Vagina (tissue), 2 donors: ENCODE measurements at places on chromosomes 1 and 21.

DNA sequence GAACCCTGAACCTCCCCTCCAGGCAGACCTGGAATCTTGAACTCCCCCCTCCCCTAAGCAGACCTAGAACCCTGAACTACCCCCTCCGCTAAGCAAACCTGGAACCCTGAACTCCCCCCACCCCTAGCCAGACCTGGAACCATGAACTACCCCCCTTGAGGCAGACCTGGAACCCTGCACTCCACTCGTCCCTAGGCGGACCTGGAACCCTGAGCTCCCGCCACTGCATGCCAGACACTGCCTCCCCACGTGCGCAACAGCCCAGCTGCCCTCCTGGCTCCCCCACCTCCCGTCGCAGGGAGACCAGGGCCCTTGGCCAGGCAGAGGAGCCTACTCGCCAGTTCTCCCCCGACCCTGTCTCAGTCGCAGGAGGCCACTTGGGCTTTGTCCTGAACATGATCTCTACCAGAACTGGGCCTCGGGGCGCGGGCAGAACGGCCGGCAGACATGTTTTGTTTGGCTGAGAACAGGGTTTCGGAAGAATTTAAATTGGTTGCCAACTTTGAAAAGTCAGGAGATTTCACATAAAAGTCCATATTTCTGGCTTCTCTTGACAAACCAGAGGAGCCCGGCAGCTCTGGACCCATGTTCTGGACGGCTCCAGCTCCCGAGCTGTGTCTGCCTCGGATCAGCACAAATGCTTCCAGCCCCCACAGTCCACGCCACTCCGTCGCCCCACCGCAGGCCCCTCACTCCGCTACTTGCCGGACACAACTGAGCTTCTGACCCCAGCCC lies 9.2 kb upstream of the PLEKHG5 start:
- DNase-seq = no peak
- H3K27me3 ChIP-seq = no peaks in the 10 kb centered on the region
- H3K4me1 ChIP-seq = peaks cover 26% of the 10 kb centered on the region
- no peaks in the 10 kb centered on the region for H3K36me3 ChIP-seq
- no peak overlapping the region for H3K4me3 ChIP-seq

DNA sequence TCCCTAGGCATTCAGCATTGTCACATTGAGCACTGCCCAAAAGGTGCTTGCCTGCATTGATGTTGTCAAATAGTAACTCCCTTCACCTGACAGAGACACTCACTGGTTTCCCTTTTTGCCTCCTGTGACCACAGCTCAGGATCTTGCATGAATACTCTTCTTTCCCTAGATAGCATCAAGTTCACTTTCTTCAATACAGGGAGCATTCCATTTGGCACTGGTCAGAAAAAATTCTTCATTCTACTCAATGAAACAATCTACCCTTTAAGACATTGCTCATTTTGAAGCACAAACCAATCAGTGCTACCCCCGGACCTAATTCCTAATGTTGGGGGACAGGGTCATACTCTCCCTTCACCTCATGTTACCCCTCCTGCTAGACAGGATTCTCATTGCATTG lies 319.0 kb upstream of the SNX7 start:
- no peak overlapping the region for H3K27ac ChIP-seq
- no peaks in the 10 kb centered on the region for H3K27me3 ChIP-seq
- DNase-seq = no peak

DNA sequence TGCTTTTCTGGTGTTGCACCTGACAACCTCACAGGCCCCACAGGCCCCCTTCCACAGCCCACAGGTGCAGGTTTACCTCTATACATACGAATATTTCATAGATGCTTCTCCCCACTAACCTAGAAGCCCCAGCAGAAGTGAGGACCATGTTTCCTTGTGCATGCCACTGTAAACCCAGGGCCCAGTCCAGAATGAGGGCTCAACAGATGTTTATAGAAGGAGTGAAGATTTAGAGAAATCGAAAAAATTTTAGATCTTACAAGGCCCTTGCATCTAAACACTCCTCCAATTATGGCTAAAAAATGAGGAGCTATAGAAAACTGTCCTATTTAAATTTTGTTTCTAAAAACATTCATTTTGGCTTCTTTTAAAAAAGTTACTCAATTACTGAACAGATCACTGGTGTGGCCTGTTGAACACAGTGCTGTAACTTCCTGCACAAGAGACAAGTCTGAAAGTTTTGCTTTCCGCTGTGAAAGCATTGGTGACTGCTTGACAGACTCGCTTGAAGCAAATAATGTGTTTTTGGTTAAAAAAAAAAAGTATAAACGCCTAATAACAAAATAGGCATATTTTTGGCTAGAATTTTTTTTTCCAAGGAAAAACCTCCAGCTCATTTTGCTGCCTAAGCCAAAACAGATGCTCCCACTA lies 1.2 kb downstream of the ABCB10 start:
- peaks cover 39% of the 10 kb centered on the region for H3K4me1 ChIP-seq
- peak overlapping the region; percentile 97 for H3K4me3 ChIP-seq
- peak overlapping the region; percentile 91 for H3K27ac ChIP-seq
- H3K36me3 ChIP-seq = no peaks in the 10 kb centered on the region
- DNase-seq = no peak

GRCh38 chr1:209884249-209884648 lies 53.8 kb upstream of the SYT14 start:
- no peak overlapping the region for H3K4me3 ChIP-seq
- H3K4me1 ChIP-seq = peaks cover 14% of the 10 kb centered on the region
- no peak for DNase-seq
- H3K27me3 ChIP-seq = no peaks in the 10 kb centered on the region
- H3K36me3 ChIP-seq = no peaks in the 10 kb centered on the region
- H3K27ac ChIP-seq = peak overlapping the region; percentile 76

- DNase-seq = no peak
- no peaks in the 10 kb centered on the region for H3K4me1 ChIP-seq
- H3K27ac ChIP-seq = no peak overlapping the region
- H3K4me3 ChIP-seq = no peak overlapping the region
- no peaks in the 10 kb centered on the region for H3K36me3 ChIP-seq
- no peaks in the 10 kb centered on the region for H3K27me3 ChIP-seq
These were observed 246.0 kb downstream of the RYR2 start for GRCh38 chr1:237287876-237288521.

DNA sequence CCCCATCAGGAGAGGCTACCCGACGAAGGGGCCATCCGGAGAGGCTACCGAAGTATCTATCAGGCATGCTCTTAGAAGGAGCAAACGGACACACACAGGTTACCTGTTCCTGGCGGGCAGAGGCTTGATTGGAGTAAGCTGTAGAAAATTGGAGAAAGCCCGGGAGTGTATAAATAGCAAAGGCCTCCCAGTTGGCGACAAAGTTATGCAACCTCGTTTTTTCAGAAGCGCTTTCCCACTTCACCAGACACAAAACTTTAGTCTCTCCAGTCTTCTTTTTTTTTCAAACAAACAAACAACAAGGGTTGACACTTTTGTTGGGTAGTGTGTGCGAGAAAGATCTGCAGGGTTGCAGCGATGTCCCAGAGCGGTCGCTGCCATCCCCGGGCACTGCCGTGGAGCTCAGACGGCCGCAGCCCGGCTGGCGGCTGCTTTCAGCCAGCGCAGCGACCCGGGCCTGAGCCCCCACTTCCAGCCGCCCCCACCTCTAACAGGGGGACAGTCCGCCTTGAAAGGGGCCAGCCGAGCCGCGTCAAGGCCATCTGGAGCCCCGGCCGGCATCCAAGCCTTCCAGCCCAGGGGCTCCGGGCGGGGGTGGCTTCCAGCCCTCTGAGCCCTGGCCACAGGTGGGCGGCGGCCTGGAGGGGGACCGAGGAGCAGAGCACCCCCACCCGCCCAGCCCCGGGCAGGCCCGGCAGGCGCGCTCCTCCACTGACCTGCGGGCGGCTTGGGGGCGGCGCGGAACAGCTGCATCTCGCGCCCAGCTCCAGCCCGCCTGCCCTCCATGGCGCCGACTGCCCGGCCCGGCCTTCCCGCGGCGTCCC lies 616 bp downstream of the MCOLN3 start:
- peak overlapping the region; percentile 50 for H3K4me3 ChIP-seq
- H3K27me3 ChIP-seq = peaks cover 6% of the 10 kb centered on the region
- H3K4me1 ChIP-seq = peaks cover 4% of the 10 kb centered on the region
- H3K36me3 ChIP-seq = no peaks in the 10 kb centered on the region
- DNase-seq = no peak
- H3K27ac ChIP-seq = peak overlapping the region; percentile 47
